ENCODE measurements at places on chromosomes 13 and 19. TPM values are rescaled to one million over a fixed set of nuclear protein-coding genes. Genes with fewer than 3 reads are reported as not detected.

Gene KLHL1
- total RNA-seq: 0.33 TPM

Gene ANGPTL4
- total RNA-seq: 0.77 TPM

GRCh38 chr19:3778899-3779723 is 7.1 kb downstream of the MATK start:
- peaks cover 6% of the 10 kb centered on the region for H3K27me3 ChIP-seq
- no peak overlapping the region for H3K4me3 ChIP-seq
- no peaks in the 10 kb centered on the region for H3K4me1 ChIP-seq

GRCh38 chr13:50839828-50840227 is 3.7 kb downstream of the DLEU7 start:
- no peak for DNase-seq
- peaks cover 3% of the 10 kb centered on the region for H3K4me1 ChIP-seq
- H3K4me3 ChIP-seq: no peak overlapping the region
- H3K27me3 ChIP-seq: peaks cover 44% of the 10 kb centered on the region

DNA sequence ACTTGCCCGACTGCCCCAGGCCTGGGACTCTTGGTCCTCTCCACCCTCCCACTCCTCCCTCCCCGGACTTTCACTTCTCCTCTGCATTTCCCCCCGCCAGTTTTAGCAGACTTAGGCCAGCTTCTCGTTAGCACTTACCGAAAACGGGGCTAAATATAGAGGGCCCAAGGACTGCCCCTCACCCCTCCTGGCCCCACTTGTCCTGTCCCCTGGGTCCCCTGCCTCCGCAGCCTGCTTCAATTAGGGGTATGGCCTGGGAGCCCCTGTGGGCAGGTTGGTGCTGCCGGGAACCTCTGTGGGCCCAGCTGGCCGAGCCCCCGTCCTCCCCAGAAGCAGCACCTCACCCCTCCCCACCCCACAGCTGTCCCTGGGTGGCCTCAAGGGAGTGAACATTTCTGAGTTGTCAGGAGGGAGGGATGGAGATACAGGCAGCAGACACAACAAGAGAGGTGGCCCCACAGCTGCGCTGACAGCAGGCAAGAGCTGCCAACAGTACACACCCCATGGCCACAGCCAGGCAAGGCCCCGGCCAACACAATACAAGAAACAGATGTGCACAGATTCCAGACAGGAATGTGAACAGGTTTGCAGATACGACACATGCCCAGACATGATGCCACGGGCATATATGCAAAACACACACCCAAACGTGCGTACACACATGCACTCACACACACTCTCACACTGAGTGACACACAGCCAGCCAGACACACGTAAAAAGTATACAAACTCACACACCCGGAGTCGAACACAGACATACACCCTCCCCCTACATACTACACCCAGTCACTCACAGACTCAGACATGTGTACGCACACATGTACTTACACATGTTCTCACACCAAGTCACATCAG is 2.6 kb downstream of the POU2F2 start:
- no peak overlapping the region for H3K27ac ChIP-seq
- H3K27me3 ChIP-seq: peaks cover 67% of the 10 kb centered on the region
- no peak overlapping the region for H3K4me3 ChIP-seq
- no peaks in the 10 kb centered on the region for H3K36me3 ChIP-seq
- no peak for DNase-seq
